ENCODE measurements at places on chromosomes 2 and 18. TPM values are rescaled to one million over a fixed set of nuclear protein-coding genes. Genes with fewer than 3 reads are reported as not detected.

GRCh38 chr2:63764630-63765029 is 77.1 kb upstream of the UGP2 start:
- no peak overlapping the region for H3K4me3 ChIP-seq
- H3K27me3 ChIP-seq: no peaks in the 10 kb centered on the region
- H3K4me1 ChIP-seq: peaks cover 17% of the 10 kb centered on the region
- no peak overlapping the region for H3K27ac ChIP-seq
- DNase-seq: no peak

DNA sequence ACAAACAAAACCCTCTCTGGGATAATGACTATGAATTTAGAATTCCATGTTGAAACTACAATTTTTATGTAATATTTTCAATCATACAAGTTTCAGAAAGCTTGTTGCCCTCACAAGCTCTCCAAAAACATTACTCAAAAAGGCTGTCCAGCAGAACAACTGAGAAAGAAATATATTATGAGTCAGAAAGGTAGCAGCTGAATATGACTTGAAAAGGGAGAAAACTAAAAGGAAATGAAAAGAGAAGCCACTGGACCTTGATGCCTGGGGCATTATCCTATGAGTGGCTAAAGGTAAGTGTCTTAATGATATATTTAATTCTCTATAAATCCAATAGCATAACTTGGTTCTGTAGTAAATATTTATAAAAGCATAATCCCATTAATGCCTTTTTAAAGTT is 61.8 kb downstream of the NXPH2 start:
- H3K27me3 ChIP-seq: no peaks in the 10 kb centered on the region
- H3K4me3 ChIP-seq: no peak overlapping the region
- H3K4me1 ChIP-seq: peaks cover 7% of the 10 kb centered on the region
- no peak for DNase-seq
- no peak overlapping the region for H3K27ac ChIP-seq

Gene CTAGE1
- not detected for total RNA-seq

Gene ESPNL
- 0.40 TPM for total RNA-seq

Gene TMEM237
- 67.8 TPM for total RNA-seq

Gene RND3
- total RNA-seq: 49.7 TPM

DNA sequence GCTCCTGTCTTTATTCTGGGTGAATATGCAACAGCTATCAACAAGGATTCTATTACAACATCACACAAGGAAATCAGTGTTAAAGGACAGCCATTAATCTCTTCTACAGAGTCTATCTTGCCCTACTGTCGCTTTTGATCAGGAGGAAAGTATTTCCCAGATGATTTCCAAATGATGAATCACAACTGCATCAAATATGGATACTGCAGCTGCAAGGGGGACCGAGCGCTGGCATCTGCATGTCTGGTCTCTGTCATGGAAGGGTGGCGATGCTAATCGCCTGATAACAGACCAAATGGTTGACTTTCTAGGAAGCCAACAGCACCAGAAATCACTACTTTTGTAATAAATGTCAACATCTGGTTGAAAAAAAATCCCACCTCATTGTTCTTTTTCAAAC is 21.2 kb upstream of the OR6B3 start:
- DNase-seq: no peak
- peaks cover 13% of the 10 kb centered on the region for H3K27me3 ChIP-seq
- no peak overlapping the region for H3K4me3 ChIP-seq
- H3K27ac ChIP-seq: no peak overlapping the region

Gene GLI2
- total RNA-seq: 49.1 TPM

DNA sequence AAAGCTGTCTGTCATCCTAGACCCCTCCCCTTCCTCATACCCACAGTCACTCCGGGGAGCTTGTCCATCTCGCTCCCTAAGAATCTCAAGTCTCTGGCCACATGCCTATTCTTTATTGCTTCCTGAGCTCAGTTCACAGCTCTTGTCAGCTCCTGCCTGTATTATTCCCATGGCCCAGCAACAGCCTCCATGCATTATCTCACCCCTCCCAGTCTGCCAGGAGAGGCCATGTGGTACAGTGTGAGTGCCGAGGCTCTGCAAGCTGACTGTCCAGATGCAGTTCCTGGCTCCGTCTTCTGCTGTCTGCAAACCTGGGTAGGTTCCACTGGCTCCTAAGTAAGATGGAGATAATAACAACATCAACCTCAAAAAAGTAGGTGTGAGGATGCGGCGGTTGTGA is 79.7 kb downstream of the MRPS9 start:
- H3K36me3 ChIP-seq: no peaks in the 10 kb centered on the region
- H3K27me3 ChIP-seq: no peaks in the 10 kb centered on the region
- no peaks in the 10 kb centered on the region for H3K4me1 ChIP-seq
- H3K4me3 ChIP-seq: no peak overlapping the region
- no peak overlapping the region for H3K27ac ChIP-seq

GRCh38 chr2:231626449-231626848 is 33.8 kb downstream of the TEX44 start:
- no peak for DNase-seq
- no peaks in the 10 kb centered on the region for H3K36me3 ChIP-seq
- H3K4me1 ChIP-seq: peaks cover 13% of the 10 kb centered on the region
- peaks cover 2% of the 10 kb centered on the region for H3K27me3 ChIP-seq
- no peak overlapping the region for H3K27ac ChIP-seq

Gene COL3A1
- 13.2 TPM for total RNA-seq

- H3K4me1 ChIP-seq: no peaks in the 10 kb centered on the region
- no peaks in the 10 kb centered on the region for H3K27me3 ChIP-seq
- no peaks in the 10 kb centered on the region for H3K36me3 ChIP-seq
- no peak for DNase-seq
Observed at GRCh38 chr2:14828968-14829367, 196.5 kb downstream of the LRATD1 start.

DNA sequence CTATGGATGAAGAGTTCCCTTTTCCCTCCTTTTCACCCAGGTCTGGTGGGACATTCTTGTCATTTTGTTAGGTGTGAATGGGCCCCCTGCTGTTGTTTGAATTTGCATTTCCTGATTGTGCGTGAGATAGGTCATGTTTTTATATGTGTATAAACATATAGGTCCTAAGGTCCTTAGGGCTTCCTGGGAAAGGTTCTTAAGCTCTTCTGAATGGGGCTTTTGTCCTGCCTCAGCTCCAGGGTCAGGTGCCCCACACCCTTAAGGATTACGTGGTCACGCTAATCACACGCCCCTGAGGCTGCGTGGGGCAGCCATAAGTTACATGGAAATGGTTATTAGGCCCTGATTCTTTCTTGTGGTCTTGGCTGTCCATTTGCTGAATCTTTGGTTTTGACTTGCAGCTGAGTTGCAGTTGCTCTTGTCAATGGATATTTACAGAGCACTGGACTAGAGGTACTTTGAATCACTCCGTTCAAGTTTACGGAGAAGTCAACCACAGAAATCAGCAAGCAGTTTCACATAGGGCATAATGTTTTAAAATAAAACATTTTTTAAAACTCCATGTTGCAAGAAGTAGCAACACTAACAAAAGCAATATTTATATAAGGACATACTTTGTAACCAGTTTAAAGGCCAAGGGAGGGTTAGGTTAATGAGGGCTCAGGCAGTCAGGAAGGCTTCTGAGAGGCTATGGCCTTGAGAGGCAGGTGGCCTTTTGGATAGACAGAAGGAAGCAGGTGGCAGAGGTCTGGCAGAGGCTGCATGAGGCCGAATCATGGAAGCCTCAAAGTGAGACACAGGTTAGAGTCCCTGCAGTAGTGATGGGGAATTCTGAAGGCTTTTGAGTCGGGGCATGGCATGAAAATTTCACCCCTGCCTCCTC is 24.2 kb downstream of the LIPG start:
- peaks cover 25% of the 10 kb centered on the region for H3K36me3 ChIP-seq
- H3K4me3 ChIP-seq: no peak overlapping the region
- peak overlapping the region; percentile 1 for H3K27ac ChIP-seq
- peaks cover 16% of the 10 kb centered on the region for H3K4me1 ChIP-seq
- no peak for DNase-seq
- no peaks in the 10 kb centered on the region for H3K27me3 ChIP-seq

DNA sequence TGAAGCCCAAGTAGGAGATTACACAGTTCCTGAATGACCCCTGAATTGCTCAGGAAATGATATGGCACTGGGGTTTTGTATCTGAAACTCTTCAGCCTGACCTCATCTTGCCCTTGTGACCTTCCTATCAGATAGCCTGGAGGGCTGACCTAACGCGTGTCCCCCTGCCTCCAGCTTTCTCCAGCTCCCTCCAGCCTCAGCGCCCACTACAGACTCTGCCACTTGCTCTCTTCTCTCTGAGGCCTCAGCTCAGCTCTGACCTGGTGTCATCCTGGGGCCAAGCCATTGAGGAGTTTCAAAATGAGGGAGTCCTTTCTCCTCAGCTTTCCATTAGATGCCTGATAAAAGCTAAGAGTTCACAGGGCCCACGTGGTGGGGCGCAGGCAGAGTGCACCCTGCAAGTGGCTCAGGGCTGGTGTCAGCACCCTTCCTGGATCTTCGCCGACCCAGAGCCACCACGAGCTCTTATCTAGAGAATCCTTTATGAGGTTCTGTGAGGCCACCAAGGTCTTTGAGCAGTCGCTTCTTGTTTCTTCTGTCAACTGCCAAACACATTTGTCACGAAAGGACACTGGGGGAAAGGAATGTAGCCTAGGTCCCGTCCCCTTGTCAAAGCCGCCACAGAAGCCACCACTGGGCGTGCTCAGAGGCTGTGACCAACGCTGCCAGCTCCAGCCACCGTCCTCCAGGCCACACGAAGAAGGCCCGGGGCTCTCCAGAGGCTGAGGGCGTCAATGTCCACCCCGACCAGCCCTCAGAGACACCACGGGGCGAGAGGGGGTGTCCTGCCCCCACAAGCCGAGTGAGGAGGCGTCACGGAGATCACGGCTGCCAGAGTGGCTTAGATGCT is 131.3 kb upstream of the GPC1 start:
- no peak overlapping the region for H3K27ac ChIP-seq
- H3K4me1 ChIP-seq: peaks cover 31% of the 10 kb centered on the region
- no peaks in the 10 kb centered on the region for H3K27me3 ChIP-seq
- no peak overlapping the region for H3K4me3 ChIP-seq
- DNase-seq: no peak

- no peak overlapping the region for H3K27ac ChIP-seq
- DNase-seq: no peak
- no peaks in the 10 kb centered on the region for H3K27me3 ChIP-seq
Observed at GRCh38 chr2:227942021-227942420, 70.6 kb downstream of the DAW1 start.

DNA sequence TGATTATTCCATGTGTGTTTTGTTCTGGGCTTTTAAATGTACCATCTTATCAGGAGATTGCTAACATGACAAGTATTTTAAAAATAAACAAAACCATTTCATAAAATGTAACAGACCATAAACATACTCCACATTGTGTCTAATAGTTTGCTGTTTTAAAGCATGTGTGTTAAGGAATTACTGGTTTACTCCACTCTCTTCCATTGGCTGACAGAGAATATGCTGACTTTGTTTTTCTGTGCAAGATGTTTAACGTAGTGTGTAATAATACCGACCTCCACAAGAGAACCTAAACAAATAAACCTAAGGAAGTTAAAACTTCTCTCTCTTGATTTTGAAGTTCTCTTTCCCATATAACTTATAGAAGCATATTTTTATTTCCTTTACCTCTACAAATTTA is 17.0 kb upstream of the TMEM18 start:
- H3K27ac ChIP-seq: no peak overlapping the region
- H3K36me3 ChIP-seq: no peaks in the 10 kb centered on the region
- peaks cover 5% of the 10 kb centered on the region for H3K4me1 ChIP-seq
- H3K4me3 ChIP-seq: no peak overlapping the region
- no peak for DNase-seq

Gene GALR1
- not detected for total RNA-seq

Data from neural crest cell (in vitro differentiated cells).